Fibroblast of upper back skin (primary cell): ENCODE measurements at places on chromosomes 3 and 15.

GRCh38 chr15:32738666-32739065, 20.9 kb downstream of the GREM1 start:
- DNase-seq = peak; percentile 59

DNA sequence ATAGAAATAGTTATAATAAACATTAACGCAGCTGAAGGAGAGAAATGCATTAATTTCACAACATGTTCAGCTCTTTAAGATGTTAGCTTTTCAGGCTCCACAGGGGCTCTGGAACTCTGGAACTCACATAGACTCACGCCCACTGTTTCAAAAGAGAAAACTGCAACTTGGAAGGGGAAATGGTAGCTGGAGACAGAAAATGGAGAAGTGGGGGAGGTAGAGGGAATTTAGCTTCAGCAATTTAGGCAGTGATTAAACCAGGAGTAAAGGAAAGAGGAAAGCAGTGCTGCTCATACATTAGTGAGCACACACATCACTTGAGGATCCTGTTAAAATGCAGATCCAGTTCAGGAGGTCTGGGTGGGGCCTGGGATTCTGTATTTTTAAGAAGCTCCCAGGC, 274.8 kb upstream of the TRIM42 start:
- no peak for DNase-seq

- no peak for DNase-seq
Measured at GRCh38 chr15:80484333-80484864, 80.2 kb downstream of the ARNT2 start.

DNA sequence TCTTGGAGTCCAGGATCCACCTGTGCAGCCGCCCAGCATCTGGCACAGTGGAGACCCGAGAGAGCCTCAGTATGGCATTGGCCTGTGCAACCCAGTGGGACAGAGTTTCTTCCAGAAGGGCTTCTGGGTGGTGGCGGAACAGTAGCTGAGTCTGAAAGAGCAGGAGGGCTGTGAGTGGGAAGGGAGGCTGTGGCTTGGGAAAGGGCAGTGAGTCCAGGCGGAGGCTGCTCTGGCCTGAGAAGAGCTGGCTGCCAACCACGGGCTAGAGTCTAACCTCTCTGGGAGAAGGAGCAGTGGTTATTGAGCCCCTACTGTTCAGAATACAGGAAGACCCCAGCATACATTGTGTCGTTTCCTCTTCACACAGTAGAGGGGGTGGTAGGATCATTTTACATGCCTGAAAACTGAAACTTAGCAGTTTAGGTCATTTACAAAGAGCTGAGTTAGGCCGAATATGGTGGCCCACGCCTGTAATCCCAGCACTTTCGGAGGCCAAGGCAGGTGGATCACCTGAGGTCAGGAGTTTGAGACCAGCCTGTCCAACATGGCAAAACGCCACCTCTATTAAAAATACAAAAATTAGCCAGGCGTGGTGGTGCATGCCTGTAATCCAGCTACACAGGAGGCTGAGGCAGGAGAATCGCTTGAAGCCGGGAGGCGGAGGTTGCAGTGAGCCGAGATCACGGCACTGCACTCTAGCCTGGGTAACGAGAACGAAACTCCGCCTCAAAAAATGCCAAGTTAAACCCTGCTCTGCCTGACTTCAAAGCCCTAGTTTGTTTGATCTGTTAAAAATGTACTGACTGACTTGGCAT, 3.2 kb downstream of the AEN start:
- DNase-seq = peak; percentile 55

DNA sequence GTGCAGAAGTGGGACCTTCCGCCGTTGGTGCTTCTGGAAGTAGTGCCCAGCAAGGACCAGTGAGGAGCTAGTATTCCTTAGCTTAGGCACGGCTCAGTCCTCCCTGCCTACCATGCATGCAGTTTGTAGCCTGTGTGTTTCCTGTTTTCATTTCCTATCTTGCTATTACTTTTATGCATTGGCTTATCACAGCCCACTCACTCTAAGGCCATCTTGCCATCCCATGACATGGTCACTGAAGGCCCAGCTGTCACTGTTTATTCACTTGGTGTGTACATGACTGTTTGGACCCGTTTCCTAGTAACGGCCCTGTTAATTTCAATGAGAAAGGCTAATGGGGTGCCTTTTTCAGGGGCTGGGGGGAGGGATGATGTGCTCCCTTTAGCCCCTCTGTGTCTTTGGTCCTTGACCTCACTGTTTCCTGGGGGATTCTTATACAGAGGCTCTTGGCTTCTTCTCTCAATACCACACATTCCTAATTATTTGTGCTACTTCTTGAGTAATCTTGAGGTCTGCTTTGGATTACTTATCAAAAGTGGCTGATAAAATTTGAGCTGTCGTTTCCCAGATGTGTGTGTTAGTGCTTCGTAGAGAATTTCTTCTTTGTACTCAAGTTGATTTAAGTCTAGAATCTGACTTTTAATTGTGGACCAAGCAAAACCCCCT, 24.5 kb upstream of the TRAK1 start:
- DNase-seq = peak; percentile 82

DNA sequence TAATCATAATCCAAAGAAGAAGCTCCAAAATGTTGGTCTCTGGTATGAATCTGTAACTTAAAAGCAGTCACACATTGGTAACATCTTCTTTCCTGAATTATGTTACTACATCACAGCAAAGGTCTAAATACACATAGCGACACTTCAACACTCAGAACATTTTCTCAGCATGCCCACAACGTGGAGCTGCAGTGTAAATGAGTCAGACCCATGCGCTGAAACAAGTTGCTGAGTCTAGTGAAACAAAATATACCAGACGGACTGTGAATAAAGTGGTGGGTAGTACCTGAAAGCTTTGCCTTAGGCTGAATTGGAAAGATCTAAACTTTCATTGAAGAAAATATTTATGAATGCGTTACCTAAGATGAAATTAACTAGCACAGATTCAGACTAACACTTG, 33.2 kb upstream of the GOLGA8B start:
- peak; percentile 30 for DNase-seq

- peak; percentile 62 for DNase-seq
Measured at GRCh38 chr3:141561426-141562034, 74.7 kb downstream of the RASA2 start.

- peak; percentile 51 for DNase-seq
Measured at GRCh38 chr3:192943393-192943792, 25.7 kb upstream of the MB21D2 start.

- no peak for DNase-seq
Measured at GRCh38 chr3:24195504-24196230, 250.6 kb downstream of the NR1D2 start.

GRCh38 chr3:168983046-168983445, 680.5 kb downstream of the MECOM start:
- DNase-seq = no peak

DNA sequence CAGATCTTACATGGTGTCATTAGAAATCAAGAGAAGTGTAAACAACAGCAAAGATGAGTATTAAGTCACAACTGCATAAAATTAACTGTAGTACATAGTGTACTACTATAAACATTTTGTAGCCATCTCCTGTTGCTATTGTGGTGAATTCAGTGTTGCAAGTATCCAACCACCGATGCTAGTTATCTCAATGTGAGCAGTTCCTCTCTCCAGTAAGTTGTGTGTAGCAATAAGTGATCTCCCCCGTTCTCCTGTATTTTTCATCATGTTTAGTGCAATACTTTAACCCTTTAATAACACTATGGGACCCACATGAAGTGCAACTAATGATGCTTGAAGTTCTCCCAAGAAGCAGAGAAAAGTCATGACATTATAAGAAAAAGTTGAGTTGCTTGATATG, 264.7 kb upstream of the KCNH8 start:
- no peak for DNase-seq

GRCh38 chr3:10232137-10232536, 16.1 kb upstream of the TATDN2 start:
- no peak for DNase-seq

GRCh38 chr3:111801693-111802092, 57.4 kb upstream of the PHLDB2 start:
- DNase-seq = no peak

DNA sequence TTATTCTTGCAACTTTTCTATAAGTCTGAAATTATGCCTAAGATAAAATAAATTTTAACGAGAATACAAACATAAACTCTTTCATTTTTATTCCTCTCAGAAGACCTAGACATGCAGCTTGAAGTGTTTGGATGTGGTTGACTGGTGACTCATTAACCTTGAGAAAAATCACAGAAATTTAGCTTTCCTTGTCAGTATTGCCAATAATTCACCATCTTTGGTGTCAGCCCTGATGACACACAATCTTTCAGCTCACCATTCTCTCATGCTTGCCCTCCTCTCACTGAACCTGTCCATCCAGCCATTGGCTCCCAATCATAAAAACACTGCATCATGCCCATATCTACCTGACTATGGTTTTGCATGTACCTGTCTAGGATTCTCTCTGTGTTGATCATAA, 22.6 kb upstream of the TNFAIP8L3 start:
- peak; percentile 55 for DNase-seq

DNA sequence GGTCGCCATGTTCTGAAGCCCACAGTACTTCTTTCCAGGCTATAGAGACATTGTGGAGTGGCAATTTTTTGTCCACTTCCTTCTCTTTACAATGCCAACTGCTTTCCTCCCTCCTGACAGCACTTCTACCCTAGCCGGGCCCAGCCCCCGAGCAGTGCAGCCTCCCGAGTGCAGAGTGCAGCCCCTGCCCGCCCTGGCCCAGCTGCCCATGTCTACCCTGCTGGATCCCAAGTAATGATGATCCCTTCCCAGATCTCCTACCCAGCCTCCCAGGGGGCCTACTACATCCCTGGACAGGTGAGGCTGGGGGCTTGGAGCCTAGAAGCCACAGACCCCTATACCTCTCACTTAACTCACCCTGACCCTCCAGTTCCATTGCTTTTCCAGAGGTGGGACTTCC, 2.8 kb downstream of the EIF4G1 start:
- DNase-seq = no peak

GRCh38 chr3:192367616-192368015, 359.7 kb downstream of the FGF12 start:
- DNase-seq = no peak

DNA sequence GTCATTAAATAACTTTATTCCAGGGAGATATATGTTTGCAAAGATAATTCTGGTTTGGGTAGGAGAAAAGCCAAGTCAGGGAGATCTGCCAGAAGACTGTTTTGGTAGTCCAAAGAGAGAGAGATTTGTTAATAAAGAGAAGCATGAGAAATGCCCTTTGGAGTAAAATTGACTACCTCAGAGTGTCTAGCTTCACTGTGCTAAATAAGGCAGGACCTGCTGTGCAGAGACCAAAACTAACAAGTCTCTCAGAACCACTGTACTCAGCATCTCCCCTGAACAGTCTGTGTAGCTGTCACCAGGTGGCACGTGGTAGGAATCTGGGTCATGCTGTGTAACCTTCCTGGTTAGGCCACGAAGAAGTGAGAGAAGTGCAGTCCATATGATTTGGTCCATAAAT, 31.6 kb upstream of the SLC35G2 start:
- DNase-seq = peak; percentile 32

DNA sequence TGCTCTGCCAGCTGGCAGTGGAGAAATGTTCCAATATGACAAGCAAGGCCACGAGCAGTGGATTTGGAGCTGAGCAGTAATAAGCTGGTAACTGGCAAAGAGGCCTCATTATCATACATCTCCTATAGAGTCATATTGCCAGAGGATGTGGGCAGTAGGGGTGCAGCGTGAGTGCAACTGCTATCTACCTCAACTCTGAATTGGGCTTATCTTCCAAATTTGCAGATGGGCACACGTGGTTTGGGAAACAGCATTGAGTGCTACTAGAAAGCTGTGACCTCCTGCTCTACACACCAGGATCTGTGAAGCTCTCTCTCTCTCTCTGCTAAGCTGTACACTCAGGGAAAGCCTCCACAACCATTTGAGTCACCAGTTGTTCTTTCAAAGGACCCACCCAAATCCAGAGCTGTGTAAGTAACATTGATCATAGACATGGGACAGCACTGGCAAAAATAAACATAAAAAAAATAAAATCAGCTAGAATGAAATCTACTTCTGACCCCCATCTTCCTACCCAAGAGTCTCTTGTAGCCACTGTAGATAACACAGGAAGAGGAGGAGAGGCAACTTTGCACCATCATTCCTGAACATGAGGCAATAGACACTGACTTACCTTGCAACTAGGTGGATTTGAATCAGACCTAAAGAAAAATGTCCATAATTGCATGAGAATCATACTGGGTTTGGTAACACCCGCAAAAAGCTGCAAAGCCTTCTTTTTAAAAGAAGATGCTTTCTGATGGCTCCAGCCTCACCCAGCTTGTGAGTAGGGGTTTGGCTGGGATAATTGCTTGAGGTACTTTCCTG, 82.9 kb upstream of the THBS1 start:
- DNase-seq = no peak

GRCh38 chr3:35931867-35932266, 292.5 kb downstream of the ARPP21 start:
- peak; percentile 7 for DNase-seq

DNA sequence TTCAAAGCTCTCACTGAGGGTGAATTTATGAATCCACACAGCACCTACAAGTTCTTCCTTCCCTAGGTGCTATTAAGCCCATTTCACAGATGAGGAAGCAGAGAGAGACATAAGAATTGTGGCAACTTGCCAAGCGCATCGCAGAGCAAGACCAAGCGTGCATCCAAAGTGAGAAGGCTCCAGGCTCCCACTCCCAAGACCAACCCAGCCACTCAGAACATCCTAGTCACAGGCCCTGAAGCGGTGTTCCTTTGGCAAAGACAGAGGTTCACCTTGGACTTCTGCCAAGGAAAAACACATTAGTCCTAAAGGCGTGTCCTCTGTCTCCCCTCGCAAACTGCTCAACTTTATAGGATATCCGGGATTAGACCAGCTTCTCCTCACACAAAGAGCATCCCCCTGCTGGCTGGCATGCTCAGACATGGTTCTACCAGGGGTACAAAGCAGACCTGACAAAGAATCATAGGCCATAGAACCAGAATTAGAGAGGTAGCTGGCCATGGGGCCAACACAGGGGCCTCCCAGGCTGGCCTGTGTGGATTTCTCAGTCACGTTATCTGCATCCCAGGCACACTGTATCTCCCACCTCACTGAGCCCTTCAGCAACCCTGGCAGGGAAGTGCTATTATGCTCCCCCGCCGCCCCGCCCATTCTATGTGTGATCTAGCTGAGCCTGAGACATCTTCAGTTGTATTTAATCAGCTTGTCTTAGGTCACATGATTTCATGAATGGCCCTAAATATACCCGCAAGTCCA, 160.2 kb downstream of the FOXP1 start:
- peak; percentile 67 for DNase-seq

DNA sequence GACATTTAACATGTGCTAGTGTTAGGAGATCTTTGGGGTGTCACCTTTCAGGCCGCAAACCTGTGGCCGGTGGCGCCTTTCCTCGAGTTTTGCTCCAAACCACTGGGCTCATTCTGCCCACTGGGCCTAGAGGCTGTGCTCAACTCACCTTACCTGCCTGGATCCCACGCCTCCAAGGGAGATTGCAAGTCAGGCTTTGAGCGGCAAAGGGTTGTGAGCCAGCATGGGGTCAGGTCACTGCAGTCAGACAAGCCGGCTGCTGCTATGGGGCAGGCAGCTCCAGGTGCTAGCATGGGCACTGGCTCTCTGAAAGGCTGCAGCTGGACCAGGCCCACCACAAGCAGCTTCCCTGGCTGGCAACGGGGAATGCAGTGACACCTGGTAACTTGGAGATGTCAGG, 265.5 kb downstream of the ZBBX start:
- no peak for DNase-seq

GRCh38 chr3:106014971-106015370, 146.2 kb upstream of the CBLB start:
- no peak for DNase-seq
